ENCODE measurements at places on chromosomes 1 and 21.

- no peak for DNase-seq
Measured at GRCh38 chr1:14516974-14517840, 81.3 kb upstream of the KAZN start.

- no peak for DNase-seq
Measured at GRCh38 chr1:17913326-17914115, 158.4 kb downstream of the ACTL8 start.

GRCh38 chr1:52253421-52253820 lies 111.5 kb downstream of the ZFYVE9 start:
- no peak for DNase-seq

- DNase-seq = no peak
Measured at GRCh38 chr1:225434046-225434445, 6.2 kb upstream of the LBR start.

- no peak for DNase-seq
Measured at GRCh38 chr1:51443555-51443954, 75.5 kb downstream of the EPS15 start.

- no peak for DNase-seq
Measured at GRCh38 chr1:209238356-209238755, 345.2 kb upstream of the CAMK1G start.

DNA sequence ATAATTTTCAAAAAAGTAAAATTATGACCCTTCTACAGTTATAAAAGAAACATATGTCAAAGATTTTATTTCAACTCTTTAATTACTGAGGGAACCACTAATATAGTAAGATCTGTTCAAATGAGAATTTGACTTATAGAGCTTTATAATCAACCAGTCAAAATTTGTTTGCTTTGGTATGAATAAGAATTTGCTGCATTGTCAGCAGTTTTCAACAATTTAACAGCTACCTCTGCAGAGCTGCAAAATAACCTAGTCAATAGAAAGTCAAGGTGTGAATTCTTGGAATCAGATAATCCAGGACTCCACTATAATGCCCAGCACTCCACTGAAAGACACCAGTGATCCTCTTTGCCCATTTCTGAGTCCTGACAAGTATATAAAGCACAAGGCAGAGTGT lies 78.2 kb downstream of the ODF2L start:
- no peak for DNase-seq

GRCh38 chr1:91020486-91020885 lies 1.3 kb downstream of the ZNF644 start:
- DNase-seq = no peak

DNA sequence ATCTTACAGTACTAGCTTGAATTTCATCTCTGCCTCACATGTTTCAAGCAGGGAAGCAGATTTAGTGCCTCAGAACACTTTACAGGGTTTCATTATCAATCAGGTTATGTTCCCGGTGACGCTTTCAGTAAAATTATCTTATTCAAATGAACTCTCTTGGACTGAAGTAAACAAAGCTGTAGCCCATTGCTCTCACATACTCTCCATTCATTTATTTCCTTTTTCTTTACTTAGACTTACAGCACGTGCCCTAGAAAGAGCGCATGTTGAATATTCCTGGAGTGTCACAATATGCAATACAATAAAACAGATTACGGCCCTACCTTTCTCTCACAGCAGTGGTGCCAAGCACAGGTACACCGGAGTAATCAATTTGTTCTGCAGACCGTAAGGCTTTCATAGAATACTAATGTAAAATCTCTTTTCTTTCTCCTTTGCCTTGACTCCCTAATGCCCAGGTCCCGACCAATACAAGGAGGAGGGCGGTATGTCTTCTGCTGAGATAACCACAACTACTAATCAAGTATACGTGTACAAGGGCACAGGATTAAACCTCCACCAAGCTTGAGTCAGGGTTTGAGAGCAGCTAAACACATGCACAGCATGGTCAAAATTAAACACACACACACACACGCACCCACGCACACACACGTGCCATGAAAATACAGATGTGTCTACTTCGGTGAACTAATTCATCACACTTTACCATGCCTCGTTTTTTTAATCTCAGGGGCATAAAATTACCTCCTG lies 62.8 kb downstream of the NRIP1 start:
- DNase-seq = no peak

GRCh38 chr1:3821447-3821846 lies 25.1 kb upstream of the LRRC47 start:
- no peak for DNase-seq

DNA sequence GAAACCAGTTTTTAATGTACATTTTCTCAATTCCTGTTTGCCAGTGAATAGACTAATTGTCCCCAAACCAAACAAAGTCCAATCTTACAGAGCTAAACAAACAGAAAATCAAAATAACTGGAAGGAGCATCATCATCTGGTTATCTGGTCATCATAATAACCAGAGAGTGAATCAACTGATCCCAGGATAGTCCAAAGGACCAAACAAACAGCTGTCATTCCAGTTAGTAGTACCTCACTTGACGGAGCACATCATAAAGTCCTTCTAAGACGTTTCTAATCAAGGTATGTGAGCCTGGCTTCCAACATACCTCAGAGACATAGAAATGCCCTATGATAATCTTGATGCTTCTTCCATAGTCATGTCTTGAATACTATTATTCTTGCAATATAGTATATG lies 240.5 kb downstream of the LTN1 start:
- DNase-seq = no peak

DNA sequence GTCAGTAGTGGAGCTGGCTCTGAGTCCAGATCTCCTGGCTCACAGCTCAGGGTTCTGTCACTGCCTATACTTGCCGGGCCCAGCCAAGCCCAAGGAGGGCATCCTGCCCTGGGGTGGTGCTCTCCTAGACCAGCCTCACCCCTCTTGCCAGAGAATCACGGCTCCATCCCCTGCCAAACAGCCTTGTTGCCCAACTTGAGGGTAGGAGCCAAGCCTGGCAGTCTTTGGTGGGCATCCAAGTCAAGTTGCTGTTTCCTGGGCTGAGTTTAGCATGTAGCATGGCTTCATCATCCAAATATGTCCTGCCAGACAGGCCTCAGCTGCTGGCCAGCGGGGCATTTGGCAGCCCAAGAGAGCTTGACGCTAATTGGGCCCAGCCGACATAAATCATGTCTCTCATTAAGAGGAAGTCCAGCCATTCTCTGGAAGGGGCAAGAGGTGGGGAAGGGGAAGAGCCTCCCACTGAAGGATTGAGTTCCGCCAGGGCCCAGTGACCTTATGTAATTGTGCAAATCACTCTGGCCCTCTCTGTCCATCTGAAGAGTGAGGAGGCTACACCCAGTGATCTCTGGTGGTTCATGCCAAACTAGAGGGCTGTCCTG lies 22.6 kb upstream of the TRABD2B start:
- no peak for DNase-seq

DNA sequence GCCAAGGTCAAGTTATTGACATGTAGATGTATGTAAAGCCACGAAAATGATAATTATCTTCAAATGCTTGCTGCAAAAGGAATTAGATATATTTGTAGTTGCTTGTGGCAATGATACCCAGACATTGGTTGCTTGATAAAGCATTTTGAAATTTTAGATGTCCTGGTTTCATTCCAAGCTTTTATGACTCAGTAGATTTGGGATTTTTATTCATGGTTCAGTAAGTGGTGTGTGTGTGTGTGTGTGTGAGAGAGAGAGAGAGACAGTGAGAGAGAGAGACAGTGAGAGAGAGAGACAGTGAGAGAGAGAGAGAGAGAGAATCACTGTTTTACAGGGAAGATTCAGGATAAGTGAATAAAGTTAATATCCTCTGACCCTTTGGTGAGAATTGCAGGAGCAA lies 498.2 kb upstream of the C1orf87 start:
- DNase-seq = no peak

DNA sequence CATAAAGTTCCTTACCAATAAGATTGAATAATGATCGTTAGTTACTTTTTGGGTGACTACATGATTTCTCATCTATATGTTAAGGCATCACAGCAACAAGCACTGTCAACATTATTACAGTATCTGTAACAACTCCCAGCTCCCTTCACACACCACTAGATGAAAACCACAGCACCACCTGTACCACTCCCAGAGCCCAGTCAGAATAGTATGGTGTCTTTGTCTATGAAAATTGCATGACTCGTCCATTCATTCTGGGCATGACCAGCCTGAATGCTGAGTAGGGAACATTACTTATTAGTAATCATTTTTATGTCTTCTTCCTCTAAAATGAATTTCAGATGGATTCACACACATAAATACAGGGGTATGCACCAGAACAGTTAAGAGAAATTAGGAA lies 7.0 kb downstream of the OLFML2B start:
- no peak for DNase-seq

DNA sequence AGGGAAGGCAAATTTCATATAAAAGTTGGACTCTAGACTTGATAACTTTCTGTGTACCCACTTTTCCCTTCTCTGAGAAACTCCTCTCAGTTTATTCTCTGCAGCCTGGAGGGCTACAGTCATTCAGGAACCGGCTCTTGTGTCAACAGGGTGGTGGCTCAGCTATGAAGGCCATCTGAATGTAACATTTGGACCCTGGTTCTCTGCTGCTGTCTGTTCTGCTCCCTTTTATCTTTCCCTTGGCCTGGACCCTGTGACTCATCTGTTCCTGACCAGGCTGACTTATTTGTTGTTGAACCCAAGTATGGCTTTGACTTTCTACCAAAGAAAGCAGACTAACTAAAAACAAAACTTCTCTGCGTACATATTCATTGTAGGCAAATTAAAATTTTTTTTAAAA lies 75.4 kb downstream of the CENPF start:
- no peak for DNase-seq

DNA sequence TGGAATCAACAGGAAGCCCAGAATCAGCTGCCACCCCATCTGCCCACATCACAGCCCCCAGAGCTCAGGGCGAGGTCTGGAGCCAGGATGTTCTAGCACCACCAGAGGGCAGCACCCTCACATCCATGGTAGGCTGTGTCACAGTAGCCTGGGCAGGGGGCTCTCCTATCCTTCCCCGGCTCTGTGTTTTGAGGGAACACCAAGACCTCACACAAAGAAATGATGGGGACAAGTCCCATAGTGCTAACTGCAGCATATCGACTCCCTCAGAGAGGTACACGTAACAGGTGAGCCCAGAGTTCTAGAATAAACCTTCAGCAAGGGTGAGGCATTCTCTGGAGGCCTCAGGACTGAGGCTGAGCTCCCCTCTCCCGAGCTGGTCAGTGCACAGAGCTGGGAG lies 2.3 kb upstream of the KCNC4 start:
- no peak for DNase-seq
